Mammary epithelial cell (primary cell): ENCODE measurements at places on chromosomes 5 and 9. TPM values are rescaled to one million over a fixed set of nuclear protein-coding genes. Genes with fewer than 3 reads are reported as not detected.

Gene AK1
- polyA plus RNA-seq: 65.8 TPM

Gene CCDC180
- 0.17 TPM for polyA plus RNA-seq

Gene CFAP77
- not detected for polyA plus RNA-seq

Gene HBEGF
- polyA plus RNA-seq: 31.9 TPM

Gene IGFBPL1
- 0.11 TPM for polyA plus RNA-seq

Gene PTPN3
- polyA plus RNA-seq: 18.2 TPM

Gene GABRB2
- polyA plus RNA-seq: not detected

Gene SH3PXD2B
- polyA plus RNA-seq: 14.1 TPM

Gene ST6GALNAC6
- 26.6 TPM for polyA plus RNA-seq

Gene SQSTM1
- polyA plus RNA-seq: 84.0 TPM

Gene HRCT1
- 3.2 TPM for polyA plus RNA-seq

Gene ZNF454
- not detected for polyA plus RNA-seq

Gene ARID3C
- polyA plus RNA-seq: not detected

Gene NIPAL4
- polyA plus RNA-seq: 6.1 TPM

Gene FSTL4
- polyA plus RNA-seq: 1.4 TPM

Gene TMC1
- polyA plus RNA-seq: 0.06 TPM

Gene CORO2A
- polyA plus RNA-seq: 17.4 TPM

Gene F12
- polyA plus RNA-seq: 5.4 TPM

Gene HINT2
- 27.9 TPM for polyA plus RNA-seq

Gene HAPLN1
- not detected for polyA plus RNA-seq

Gene YTHDC2
- 4.8 TPM for polyA plus RNA-seq

Gene RARS1
- 60.7 TPM for polyA plus RNA-seq

Gene LCN1
- polyA plus RNA-seq: not detected

Gene PCDHB9
- polyA plus RNA-seq: 0.12 TPM

Gene CDH12
- polyA plus RNA-seq: not detected

Gene PCDHGB5
- 8.6 TPM for polyA plus RNA-seq
